Temporal lobe (tissue), 4 donors: ENCODE measurements at places on chromosomes 13 and 19. TPM values are rescaled to one million over a fixed set of nuclear protein-coding genes. Genes with fewer than 3 reads are reported as not detected.

Gene SAE1
- 73.5 TPM for total RNA-seq

Gene RAB3D
- total RNA-seq: 12.0 TPM

Gene ZNF599
- total RNA-seq: 12.0 TPM

Gene FAM83E
- not detected for total RNA-seq

Gene ADGRE3
- not detected for total RNA-seq
